Mesendoderm (in vitro differentiated cells): ENCODE measurements at places on chromosomes 2 and 18.

DNA sequence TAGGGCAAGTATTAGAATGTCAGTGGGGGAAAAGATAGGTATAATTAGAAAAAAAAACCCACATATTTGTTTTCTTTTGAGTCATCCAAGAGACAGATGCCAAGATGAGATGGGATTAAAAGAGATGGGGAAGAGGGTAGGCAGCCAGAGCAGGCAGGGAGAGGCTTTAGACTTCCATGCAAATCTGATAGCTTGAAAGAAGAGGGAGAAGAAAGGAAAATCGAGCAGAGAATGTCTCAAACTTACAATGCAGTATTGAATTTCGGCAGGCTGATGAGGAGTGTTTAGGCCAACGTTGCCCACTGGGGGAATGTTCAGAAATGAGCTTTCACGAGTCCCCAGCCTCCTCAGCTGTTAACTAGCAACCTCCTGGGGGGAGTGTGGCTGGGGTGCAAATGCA, 91.3 kb downstream of the SPATS2L start:
- H3K4me3 ChIP-seq = no peak overlapping the region
- H3K27me3 ChIP-seq = no peaks in the 10 kb centered on the region
- peaks cover 1% of the 10 kb centered on the region for H3K36me3 ChIP-seq
- H3K4me1 ChIP-seq = no peaks in the 10 kb centered on the region
- DNase-seq = no peak

DNA sequence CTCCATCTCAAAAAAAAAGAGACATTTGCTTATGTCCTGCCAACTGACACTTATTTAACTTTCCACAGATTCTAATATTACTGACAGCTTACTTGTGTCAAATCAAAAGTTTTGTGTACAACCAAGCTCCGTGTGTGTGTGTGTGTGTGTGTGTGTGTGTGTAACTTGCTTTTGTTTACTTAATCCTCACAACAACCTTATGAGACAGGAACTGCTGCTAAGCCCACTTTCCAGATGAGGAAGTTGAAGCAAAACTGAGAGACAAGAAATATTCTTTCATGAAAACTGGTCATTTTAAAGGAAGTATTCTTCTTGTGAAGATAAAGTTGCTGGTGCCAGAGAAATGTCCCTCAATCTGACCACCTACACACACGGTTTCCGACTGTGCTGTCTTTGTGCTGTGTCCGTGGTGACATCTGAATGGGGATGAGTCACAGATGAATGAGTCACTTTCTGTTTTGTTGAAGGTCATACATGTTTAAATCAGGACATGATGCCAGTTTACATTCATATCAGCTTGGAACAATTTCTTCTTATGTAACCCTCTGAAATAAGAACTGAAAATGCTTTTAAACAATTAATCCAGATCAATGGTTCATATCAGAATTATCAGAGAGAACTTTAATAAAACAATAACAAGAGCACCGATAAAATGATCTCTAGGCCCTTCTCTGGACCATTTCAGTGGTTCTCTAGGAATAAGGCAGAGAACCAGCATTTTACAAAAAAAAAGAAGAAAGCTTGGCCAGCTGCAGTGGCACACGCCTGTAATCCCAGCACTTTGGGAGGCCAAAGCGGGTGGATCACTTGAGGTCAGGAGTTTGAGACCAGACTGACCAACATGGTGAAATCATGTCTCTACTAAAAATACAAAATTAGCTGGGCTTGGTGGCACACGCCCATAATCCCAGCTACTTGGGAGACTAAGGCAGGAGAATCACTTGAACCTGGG, 95.5 kb downstream of the THNSL2 start:
- DNase-seq = no peak
- H3K4me1 ChIP-seq = no peaks in the 10 kb centered on the region
- no peaks in the 10 kb centered on the region for H3K36me3 ChIP-seq
- no peak overlapping the region for H3K4me3 ChIP-seq
- no peaks in the 10 kb centered on the region for H3K27me3 ChIP-seq

DNA sequence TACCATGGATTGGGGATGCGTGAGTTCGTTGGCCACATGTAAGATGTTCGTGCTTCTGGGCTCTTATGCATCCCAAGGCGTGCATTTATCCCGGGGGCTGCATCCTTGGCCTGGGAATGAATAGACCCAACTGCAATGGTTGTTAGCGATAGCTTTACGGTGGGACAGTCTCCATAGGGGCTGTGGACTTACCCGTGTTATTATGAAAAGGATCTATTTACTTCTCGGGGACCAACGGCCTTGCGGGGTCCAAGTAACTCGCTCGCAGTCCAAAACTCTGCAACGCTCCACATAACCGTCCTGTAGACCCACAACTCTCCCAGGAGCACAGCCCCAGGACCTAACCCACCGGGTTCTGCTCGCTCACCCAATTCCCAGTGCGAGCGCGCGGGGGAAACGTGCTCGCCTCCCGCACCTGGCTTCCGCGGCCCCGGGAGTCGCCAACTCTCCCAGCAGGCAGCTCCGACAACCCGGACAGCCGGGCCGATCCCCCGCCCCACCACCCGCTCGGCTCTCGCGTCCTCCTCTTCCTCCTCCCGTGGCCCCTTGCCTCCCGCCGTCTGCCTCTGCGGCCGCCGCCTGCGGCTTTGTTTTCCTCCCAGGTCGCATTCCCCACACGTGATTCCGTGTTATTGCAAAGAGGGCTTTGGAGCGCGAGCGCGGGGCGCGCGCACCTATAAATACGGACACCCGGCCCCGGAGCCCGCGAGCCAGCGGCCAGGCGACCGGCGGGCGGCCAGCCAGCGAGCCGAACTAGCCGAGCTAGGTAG, at the start of gene CABLES1:
CABLES1 (plus strand) TSS at position 706 of the 770 bp plus-strand sequence. CDS start 278 bp downstream, outside the sequence.
- no peaks in the 10 kb centered on the region for H3K27me3 ChIP-seq
- DNase-seq = peak; percentile 71
- peaks cover 5% of the 10 kb centered on the region for H3K4me1 ChIP-seq
- peak within 1 kb of the TSS; percentile 53 for H3K27ac ChIP-seq
- no peaks in the 10 kb centered on the region for H3K36me3 ChIP-seq

DNA sequence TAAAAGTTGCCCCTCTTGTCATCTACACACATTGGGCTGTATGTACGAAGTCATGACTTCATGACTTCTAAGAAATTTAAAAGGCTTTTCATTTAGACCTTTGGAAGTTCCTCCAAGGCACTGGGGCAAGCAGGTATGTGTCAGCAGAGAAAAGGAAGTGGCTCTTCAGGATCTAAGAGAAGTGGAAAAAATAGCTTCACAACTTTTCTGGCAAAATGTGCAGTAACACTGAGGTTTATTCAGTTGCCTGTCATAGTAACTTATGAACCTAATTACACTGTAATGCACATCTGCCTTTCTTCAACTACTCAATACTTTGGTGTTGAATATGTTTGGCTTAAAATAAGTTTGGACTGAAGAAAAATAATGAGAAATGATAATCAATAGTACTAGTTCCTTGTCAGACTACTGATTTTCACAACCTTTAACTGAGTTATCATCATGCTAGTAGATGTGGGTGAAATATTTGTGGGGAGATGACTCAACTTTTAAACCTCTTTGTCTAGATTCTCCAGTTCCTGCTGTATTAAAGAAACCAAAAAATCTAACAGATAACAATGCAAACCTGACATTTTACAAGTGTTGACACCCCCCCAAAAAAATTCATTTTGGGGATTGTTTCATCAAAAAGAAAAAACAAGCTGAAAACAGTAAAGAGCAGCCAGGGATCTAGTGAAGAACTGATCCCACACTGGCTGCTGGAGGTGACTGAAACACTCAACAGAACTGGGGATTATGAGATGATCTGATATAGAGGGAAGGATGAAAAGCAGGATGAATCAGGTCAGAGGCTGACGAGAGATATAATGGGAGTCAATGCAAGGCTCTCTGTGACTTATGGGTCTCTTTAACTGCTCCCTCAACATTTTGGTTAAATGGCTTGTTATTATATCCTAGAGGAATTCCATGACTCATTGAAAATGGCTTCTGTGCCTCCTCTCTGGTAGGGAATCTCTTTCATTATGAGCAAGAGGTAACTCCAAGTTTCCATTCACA, 84.6 kb downstream of the COLEC12 start:
- H3K36me3 ChIP-seq = no peaks in the 10 kb centered on the region
- no peaks in the 10 kb centered on the region for H3K4me1 ChIP-seq
- no peak overlapping the region for H3K27ac ChIP-seq
- no peaks in the 10 kb centered on the region for H3K27me3 ChIP-seq
- H3K4me3 ChIP-seq = no peak overlapping the region

DNA sequence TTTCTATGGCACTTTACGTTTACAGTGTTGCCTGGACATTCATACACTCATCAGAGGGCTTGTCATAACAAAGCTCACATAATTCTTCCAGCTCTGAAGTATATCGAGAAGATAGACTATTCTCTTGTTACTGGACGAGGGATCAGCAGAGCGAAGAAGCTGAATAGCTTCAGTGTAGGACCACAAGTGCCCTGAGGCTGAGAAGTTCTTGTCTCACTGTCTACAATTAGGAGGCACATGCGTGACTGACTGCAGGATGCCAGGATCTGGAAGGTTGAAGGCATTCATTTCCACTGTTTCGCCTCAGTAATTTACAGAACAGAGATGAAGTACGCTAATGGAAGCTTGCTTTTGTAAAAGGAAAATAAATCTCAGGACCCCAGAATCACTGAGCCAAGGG, 9.6 kb downstream of the SH3YL1 start:
- DNase-seq = no peak
- H3K27ac ChIP-seq = no peak overlapping the region
- H3K4me3 ChIP-seq = no peak overlapping the region

- no peak for DNase-seq
- no peak overlapping the region for H3K4me3 ChIP-seq
- H3K4me1 ChIP-seq = no peaks in the 10 kb centered on the region
- no peaks in the 10 kb centered on the region for H3K27me3 ChIP-seq
- no peaks in the 10 kb centered on the region for H3K36me3 ChIP-seq
Observed at GRCh38 chr18:79367989-79368388, 27.7 kb upstream of the NFATC1 start.

- H3K36me3 ChIP-seq = no peaks in the 10 kb centered on the region
- no peak overlapping the region for H3K4me3 ChIP-seq
- H3K27ac ChIP-seq = no peak overlapping the region
- DNase-seq = no peak
- H3K4me1 ChIP-seq = no peaks in the 10 kb centered on the region
Observed at GRCh38 chr2:8203364-8203763, 478.5 kb upstream of the ID2 start.

DNA sequence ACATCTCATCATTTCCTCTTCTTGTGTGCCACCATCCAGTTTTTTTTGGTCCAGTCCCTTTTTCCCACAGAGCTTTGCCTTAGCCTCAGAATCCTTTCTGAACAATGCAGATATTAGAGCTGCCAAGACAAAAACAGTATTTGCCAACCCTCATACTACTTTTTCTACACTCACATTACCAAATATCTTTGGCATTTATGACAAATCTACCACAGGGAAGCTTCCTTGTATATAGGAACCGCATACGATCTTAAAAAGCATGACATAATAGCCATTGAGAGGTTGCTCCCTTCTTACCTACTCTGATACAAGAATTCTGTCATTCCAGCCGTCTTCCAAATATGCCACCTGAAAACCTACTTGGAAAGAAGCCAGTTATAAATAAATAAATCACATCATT, 9.4 kb downstream of the ZNF24 start:
- H3K4me1 ChIP-seq = no peaks in the 10 kb centered on the region
- no peak overlapping the region for H3K4me3 ChIP-seq
- H3K27ac ChIP-seq = no peak overlapping the region

DNA sequence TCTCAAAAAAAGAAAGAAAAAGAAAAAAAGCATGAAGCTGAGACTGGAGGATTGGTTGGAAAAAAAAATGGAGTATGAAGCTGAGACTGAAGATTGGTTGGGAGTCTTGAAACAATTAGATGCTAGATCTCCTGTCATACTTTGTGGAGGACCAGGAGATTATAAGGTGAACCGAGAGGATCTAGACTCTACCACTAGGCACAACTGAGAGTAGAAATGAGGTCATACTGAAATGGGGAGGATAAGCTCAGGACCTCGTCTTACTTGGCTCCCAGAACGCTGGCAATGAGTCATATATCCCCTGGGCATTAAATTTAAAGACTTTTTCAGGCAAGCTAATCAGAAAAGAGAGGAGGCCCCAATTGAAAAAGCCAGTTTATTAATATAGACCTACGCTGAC, 3.3 kb upstream of the ORC2 start:
- DNase-seq = peak; percentile 82
- no peaks in the 10 kb centered on the region for H3K36me3 ChIP-seq
- no peaks in the 10 kb centered on the region for H3K27me3 ChIP-seq
- H3K4me3 ChIP-seq = no peak overlapping the region

GRCh38 chr18:27922780-27923179, 254.2 kb downstream of the CDH2 start:
- H3K4me1 ChIP-seq = peaks cover 11% of the 10 kb centered on the region
- H3K36me3 ChIP-seq = no peaks in the 10 kb centered on the region
- H3K27me3 ChIP-seq = no peaks in the 10 kb centered on the region
- no peak overlapping the region for H3K27ac ChIP-seq

- H3K27ac ChIP-seq = no peak overlapping the region
- H3K4me1 ChIP-seq = no peaks in the 10 kb centered on the region
- DNase-seq = no peak
- H3K36me3 ChIP-seq = no peaks in the 10 kb centered on the region
Observed at GRCh38 chr2:209767316-209767715, 4.3 kb upstream of the UNC80 start.

DNA sequence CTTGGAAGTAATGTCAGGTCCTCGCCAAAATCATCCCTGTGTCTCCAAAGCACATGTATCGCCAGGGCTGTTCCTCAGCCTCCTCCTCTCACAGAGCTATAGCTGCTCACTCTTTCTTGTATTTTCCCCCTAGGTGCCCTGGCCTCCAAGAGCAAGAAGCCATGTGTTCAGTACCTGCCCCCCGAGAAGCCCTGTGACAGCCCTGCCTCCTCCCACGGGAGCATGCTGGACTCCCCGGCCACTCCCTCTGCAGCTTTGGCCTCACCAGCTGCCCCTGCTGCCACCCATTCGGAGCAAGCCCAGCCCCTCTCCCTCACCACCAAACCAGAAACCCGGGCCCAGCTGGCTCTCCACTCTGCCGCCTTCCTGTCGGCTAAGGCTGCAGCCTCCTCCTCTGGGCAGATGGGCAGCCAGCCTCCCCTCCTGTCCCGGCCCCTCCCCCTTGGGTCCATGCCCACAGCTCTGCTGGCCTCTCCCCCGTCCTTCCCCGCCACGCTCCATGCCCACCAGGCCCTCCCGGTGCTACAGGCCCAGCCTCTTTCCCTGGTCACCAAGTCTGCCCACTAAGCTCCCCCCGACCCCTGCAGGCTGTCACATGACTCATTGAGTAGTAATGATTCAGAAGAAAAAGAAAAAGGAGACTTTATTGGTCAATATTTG, 18.8 kb downstream of the TGOLN2 start:
- no peak for DNase-seq
- no peak overlapping the region for H3K27ac ChIP-seq
- no peaks in the 10 kb centered on the region for H3K36me3 ChIP-seq
- no peaks in the 10 kb centered on the region for H3K27me3 ChIP-seq

- H3K4me3 ChIP-seq = no peak overlapping the region
- H3K4me1 ChIP-seq = no peaks in the 10 kb centered on the region
- no peaks in the 10 kb centered on the region for H3K27me3 ChIP-seq
- no peaks in the 10 kb centered on the region for H3K36me3 ChIP-seq
- DNase-seq = no peak
Observed at GRCh38 chr2:181143790-181144300, 163.4 kb downstream of the UBE2E3 start.
